ENCODE measurements at places on chromosomes 1 and 21.

GRCh38 chr1:215543191-215543606 lies 23.9 kb upstream of the KCTD3 start:
- DNase-seq: no peak

DNA sequence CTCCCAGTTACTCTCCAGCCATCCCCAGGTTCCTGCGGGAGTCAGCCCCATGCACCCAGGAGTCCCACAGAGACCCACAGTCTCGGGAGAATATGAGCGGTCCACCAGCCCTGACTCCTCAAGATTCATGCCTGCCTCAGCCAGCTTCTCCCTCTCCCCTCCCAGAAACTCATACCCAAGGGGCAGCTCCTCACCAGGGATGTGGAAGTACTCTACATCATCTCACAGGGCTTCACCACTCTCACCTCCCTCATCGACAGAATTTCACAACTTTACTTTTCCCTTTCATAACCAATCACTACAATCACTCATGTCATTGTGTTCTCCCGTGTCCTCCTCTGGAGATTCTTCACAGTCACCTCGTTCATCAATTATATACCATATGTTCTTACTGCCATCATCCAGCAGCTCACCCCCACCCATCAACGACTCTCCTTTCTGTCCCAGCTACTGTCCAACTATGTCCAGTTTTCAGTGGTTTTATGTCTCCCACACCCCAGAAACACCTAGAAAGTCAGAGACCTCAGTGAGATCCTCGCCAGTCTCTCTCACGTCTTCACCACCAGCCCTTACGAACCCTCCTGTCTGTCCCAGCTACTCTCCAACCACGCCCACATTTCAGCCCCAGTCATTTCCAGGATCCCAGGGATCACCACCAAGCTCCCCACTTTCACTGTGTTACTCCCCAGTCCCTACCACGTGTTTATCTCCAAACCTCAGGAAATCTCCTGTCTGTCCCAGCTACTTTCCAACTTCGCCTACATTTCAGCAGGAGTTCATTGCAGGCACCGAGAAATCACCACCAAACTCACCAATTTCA lies 1530.1 kb upstream of the TPTE start:
- no peak for DNase-seq

DNA sequence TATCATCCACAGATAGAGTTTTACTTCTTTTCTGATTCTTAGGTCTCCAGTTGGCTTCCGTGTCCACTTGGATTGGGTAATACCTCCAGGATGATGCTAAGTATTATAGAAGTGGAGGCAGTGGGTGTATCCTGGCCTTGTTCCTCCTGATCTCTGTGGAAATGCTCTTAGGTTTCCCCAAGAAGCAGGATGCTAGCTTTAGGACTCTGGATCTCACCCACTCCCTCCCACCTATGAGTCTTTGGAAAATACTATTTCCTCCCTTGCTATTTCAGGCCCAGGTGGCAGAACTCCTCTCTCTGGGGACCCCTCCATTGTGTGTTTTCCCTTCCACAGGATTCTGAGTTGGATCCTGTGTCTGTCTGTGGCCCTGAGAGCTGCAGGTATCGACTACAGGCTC lies 86.7 kb downstream of the SIM2 start:
- DNase-seq: no peak

DNA sequence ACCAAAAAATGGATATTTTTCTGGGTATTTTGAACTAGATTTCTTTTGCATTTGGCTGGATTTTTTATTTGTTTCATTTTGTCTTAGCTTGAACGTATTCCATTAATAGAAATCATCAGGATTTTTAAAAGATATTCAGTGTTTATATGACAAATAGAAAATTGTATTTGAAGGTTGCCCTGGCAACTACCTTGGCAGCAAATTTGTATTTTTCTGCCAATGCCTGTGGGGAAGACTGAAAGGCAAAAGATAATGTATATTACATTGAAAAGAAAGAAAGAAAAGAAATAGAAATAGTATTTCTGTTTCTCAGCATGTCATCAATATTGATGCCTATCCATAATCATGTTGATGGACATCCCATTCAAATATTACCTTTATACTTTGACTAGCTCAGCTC lies 16.8 kb downstream of the VCAM1 start:
- no peak for DNase-seq

- DNase-seq: no peak
Measured at GRCh38 chr1:230359992-230360668, 66.0 kb downstream of the PGBD5 start.

DNA sequence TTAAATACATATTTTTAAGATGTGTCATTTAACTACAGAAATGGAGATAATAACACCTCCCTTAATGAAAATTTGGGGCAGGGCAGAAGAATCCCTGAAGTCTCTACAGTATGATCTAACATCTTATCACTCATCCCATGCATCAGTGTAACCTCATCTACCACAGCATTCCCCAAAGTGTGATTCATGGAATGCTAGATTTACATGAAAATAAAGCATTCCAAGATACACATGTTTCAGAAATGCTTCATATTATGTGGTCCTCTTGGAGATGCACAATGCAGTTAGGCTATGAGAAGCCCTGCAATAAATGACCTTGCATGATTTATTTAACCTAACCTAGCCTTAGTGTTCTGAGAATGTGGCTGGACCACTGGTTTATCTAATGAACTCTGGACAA lies 166.9 kb upstream of the SYT6 start:
- no peak for DNase-seq

- peak; percentile 34 for DNase-seq
Measured at GRCh38 chr1:23100074-23100748, 68.4 kb downstream of the LUZP1 start.

- no peak for DNase-seq
Measured at GRCh38 chr1:168772428-168773060, 43.5 kb upstream of the DPT start.

- no peak for DNase-seq
Measured at GRCh38 chr1:33348194-33348593, 27.3 kb upstream of the A3GALT2 start.

GRCh38 chr21:41925767-41926116 lies 28.1 kb downstream of the C2CD2 start:
- no peak for DNase-seq

- no peak for DNase-seq
Measured at GRCh38 chr1:155321639-155322503, 1.2 kb downstream of the RUSC1 start.

- DNase-seq: no peak
Measured at GRCh38 chr1:157335056-157335455, 196.9 kb upstream of the ETV3 start.

GRCh38 chr1:203486618-203487370 lies 7.2 kb upstream of the OPTC start:
- no peak for DNase-seq

DNA sequence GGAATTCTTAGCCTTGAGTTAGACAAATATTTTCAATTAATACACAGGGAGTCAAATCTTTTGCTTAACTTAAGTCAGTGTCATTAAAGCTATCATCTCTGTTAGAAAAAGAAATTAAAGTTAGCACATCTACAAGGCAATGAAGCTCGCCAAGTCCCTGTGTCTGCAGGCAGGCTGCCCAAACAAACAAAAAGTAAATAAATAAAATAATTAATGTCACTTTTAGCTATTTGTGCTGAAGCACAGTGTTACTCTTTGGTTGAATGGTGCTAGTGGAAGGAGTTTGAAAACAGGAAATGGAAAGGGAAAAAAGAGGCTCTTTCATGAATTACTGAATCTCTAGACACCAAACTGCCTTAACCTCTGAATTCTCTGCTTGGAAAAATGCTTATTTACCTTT lies 37.1 kb upstream of the COL11A1 start:
- no peak for DNase-seq

DNA sequence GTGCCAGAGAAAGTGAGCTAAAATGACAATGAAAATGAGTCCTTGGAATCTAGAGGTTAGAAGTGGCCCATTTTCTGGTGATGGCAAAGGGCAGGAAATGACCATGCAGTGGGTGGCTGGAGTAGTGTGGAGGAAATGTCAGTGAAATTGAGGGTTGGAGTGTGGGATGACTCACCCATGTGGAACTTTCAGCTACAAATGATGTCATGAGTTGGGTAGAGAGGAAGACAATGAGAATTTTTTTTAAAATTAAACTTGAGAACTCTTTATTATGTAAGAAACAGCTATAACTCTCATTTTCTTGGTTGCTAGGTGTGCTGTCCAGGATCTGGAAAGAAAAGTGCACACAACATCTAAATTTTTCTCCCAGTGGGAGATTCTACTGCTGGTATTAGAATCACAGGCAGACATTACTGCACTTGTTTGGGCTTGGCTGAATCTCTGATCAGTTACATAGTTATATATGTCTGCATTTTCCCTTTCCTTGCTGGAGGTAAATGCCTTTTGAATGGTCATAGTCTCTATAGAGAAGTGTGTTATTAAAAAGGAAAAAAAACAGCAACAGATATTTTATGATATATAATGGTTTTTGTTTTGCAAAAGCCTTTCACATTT lies 56.8 kb upstream of the GNG12 start:
- DNase-seq: no peak

DNA sequence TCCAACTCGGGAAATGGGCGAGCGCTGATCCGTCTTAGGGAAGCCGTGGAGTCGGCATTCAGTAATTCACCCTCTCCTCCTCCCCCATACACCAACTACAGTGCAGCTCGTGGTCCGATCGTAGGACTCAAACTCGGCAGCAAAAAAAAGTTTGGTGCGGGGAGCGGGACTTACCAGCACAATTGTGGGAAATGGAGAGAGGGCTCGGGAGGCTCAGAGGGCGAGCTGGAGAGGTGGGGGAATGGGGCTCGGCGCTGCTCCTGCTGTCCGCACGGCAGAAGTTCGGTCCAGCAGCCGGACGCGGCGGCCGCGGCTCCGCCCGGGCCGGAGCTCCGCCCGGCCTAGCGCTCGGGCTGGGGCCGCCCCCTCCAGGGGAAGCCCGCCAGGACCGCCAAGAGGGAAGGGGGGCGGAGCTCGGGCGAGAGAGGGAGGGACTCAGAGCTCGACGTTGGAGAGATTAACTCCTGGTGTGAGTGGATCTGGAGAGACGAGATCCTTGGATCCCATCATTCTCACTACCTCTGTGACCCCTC lies 676 bp upstream of the PIAS3 start:
- DNase-seq: peak; percentile 91

DNA sequence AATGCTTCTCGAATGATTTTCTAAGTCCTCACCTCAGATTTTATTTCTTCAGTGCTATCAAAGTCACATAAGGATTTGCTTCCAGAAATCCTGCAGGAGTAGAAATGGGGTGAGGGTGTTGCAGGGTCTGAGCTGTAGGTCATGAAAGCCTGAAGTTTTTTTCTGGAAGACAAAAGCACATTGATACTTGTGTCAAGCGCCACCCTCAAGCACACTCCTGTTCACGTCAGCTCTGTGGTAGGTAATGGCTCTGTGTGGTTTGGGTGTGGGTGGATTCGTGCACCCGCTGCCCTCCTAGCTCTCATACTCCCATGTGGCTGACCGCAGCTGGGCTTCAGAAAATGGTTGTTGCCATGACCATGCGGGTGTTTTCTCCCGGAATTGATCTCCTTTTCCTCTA lies 39.9 kb downstream of the AKNAD1 start:
- DNase-seq: peak; percentile 60

DNA sequence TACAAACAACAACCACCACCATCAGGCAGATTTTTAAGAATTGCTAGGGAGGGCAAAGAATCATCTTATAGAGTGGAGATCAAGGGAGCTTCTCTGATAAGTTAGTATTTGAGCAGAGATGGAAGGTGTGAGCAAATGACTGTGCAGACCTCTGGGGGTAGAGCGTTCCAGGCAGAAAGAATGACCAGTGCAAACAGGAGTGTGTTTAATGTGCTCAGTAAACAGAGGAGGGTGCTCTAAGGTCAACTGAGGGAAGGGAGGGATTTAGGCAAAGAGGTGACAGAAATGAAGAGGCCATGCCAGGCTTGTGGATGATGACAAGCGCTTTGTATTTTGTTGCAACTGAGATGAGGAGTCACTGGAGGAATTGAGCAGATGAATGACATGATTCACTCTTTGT lies 172.5 kb upstream of the GJB5 start:
- DNase-seq: no peak

All from Ammon's horn (tissue), 1 donor.